ENCODE measurements at places on chromosomes 16 and 17. TPM values are rescaled to one million over a fixed set of nuclear protein-coding genes. Genes with fewer than 3 reads are reported as not detected.

- peak overlapping the region; percentile 12 for H3K27ac ChIP-seq
- DNase-seq = no peak
- H3K27me3 ChIP-seq = peaks cover 20% of the 10 kb centered on the region
- H3K4me3 ChIP-seq = peak overlapping the region; percentile 65
Measured at GRCh38 chr16:3047387-3047720, 993 bp downstream of the MMP25 start.

DNA sequence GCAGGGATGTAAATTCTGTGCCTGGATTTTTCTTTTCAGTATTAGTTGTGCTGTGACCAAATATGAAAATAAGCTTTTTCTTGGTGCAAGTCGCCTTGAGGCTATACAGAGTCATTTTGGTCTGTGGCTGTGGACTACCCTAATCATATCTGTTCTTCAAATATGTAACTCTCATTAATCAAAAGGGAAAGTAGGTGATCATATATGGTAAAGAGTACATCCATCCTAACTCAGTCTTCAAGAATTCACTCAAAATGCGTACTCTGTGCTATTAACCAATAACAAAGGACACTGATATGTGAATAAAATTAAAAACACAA lies 2.6 kb downstream of the CPD start:
- no peak overlapping the region for H3K27ac ChIP-seq
- peaks cover 51% of the 10 kb centered on the region for H3K4me1 ChIP-seq
- no peaks in the 10 kb centered on the region for H3K27me3 ChIP-seq
- H3K36me3 ChIP-seq = peaks cover 28% of the 10 kb centered on the region

- no peak for DNase-seq
- no peak overlapping the region for H3K27ac ChIP-seq
- H3K4me1 ChIP-seq = no peaks in the 10 kb centered on the region
- H3K4me3 ChIP-seq = no peak overlapping the region
- no peaks in the 10 kb centered on the region for H3K36me3 ChIP-seq
- H3K27me3 ChIP-seq = peaks cover 4% of the 10 kb centered on the region
Measured at GRCh38 chr16:24713379-24713778, 16.1 kb upstream of the TNRC6A start.

GRCh38 chr16:12092544-12092921 lies 116.0 kb downstream of the SNX29 start:
- no peaks in the 10 kb centered on the region for H3K27me3 ChIP-seq
- no peak overlapping the region for H3K4me3 ChIP-seq
- H3K27ac ChIP-seq = no peak overlapping the region
- no peaks in the 10 kb centered on the region for H3K36me3 ChIP-seq
- DNase-seq = no peak

DNA sequence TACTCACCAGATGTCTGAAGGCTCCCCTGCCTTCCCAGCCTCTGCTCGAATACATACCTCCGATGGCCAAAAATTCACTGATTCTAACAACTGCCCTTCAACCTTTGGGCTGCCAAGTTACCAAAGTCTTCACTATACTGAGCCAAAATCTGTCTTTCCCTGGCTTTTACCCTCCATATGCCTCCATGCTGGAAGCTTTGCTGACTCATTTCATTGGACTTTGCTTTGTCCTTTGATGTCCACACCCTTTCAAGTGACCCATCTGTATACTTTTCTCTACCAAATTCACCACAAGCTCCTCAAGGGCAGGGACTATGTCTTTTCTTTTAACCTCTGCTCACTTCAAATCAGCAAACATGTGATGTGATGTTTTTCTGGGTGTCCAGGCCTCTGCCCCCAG lies 21.0 kb upstream of the MTMR4 start:
- peaks cover 48% of the 10 kb centered on the region for H3K27me3 ChIP-seq
- no peak for DNase-seq
- H3K4me3 ChIP-seq = no peak overlapping the region
- no peaks in the 10 kb centered on the region for H3K4me1 ChIP-seq
- H3K27ac ChIP-seq = no peak overlapping the region
- no peaks in the 10 kb centered on the region for H3K36me3 ChIP-seq

- peaks cover 1% of the 10 kb centered on the region for H3K36me3 ChIP-seq
- DNase-seq = no peak
- peaks cover 35% of the 10 kb centered on the region for H3K4me1 ChIP-seq
- H3K27me3 ChIP-seq = no peaks in the 10 kb centered on the region
Measured at GRCh38 chr16:85310868-85311585, 198.8 kb upstream of the CIBAR2 start.

- H3K27ac ChIP-seq = no peak overlapping the region
- peaks cover 6% of the 10 kb centered on the region for H3K27me3 ChIP-seq
- no peak overlapping the region for H3K4me3 ChIP-seq
- DNase-seq = no peak
Measured at GRCh38 chr16:9151597-9151996, 60.2 kb downstream of the HAPSTR1 start.

- no peaks in the 10 kb centered on the region for H3K27me3 ChIP-seq
- DNase-seq = no peak
- H3K4me1 ChIP-seq = no peaks in the 10 kb centered on the region
- no peak overlapping the region for H3K27ac ChIP-seq
Measured at GRCh38 chr17:15364615-15365014, 23.2 kb upstream of the TEKT3 start.

GRCh38 chr17:38431346-38432145 lies 3.3 kb downstream of the ARHGAP23 start:
- DNase-seq = no peak
- no peak overlapping the region for H3K27ac ChIP-seq
- no peaks in the 10 kb centered on the region for H3K36me3 ChIP-seq
- H3K27me3 ChIP-seq = peaks cover 18% of the 10 kb centered on the region
- no peak overlapping the region for H3K4me3 ChIP-seq
- peaks cover 5% of the 10 kb centered on the region for H3K4me1 ChIP-seq

GRCh38 chr16:83992624-83993023 lies 24.6 kb downstream of the NECAB2 start:
- H3K4me1 ChIP-seq = no peaks in the 10 kb centered on the region
- no peak overlapping the region for H3K27ac ChIP-seq
- no peaks in the 10 kb centered on the region for H3K36me3 ChIP-seq
- H3K27me3 ChIP-seq = peaks cover 28% of the 10 kb centered on the region
- DNase-seq = no peak

DNA sequence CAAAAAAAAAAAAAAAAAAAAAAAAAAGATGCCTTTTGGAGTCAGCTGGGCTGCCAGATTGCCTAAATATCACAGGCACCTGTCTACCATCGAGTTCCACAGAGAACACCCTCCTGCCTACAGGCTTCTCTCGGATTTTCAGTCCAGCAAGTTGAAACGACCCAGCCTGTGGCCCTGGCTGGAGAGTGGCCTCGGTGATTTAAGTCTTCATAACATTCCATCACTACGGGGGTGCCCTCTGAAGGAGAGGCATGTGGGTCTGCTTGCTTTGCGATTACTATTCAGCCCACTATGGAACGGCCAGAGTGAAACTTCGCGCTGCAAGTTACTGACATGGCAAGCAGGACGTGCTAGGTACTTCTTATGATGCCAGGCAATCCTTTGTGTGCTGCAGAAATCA lies 42.8 kb downstream of the MARCHF10 start:
- no peak overlapping the region for H3K27ac ChIP-seq
- H3K36me3 ChIP-seq = no peaks in the 10 kb centered on the region
- no peaks in the 10 kb centered on the region for H3K4me1 ChIP-seq
- H3K27me3 ChIP-seq = peaks cover 11% of the 10 kb centered on the region

- no peak for DNase-seq
- no peak overlapping the region for H3K4me3 ChIP-seq
- H3K36me3 ChIP-seq = peaks cover 72% of the 10 kb centered on the region
- peaks cover 44% of the 10 kb centered on the region for H3K4me1 ChIP-seq
- H3K27ac ChIP-seq = no peak overlapping the region
Measured at GRCh38 chr17:48192321-48192731, 84.8 kb downstream of the SNX11 start.

- H3K4me1 ChIP-seq = no peaks in the 10 kb centered on the region
- H3K36me3 ChIP-seq = no peaks in the 10 kb centered on the region
- H3K27ac ChIP-seq = no peak overlapping the region
- no peak overlapping the region for H3K4me3 ChIP-seq
- DNase-seq = no peak
Measured at GRCh38 chr17:46854515-46854914, 3.1 kb downstream of the WNT9B start.

GRCh38 chr16:49937886-49938285 lies 82.0 kb upstream of the ZNF423 start:
- no peak overlapping the region for H3K27ac ChIP-seq
- H3K27me3 ChIP-seq = peaks cover 9% of the 10 kb centered on the region
- no peak overlapping the region for H3K4me3 ChIP-seq
- no peaks in the 10 kb centered on the region for H3K4me1 ChIP-seq
- H3K36me3 ChIP-seq = no peaks in the 10 kb centered on the region

DNA sequence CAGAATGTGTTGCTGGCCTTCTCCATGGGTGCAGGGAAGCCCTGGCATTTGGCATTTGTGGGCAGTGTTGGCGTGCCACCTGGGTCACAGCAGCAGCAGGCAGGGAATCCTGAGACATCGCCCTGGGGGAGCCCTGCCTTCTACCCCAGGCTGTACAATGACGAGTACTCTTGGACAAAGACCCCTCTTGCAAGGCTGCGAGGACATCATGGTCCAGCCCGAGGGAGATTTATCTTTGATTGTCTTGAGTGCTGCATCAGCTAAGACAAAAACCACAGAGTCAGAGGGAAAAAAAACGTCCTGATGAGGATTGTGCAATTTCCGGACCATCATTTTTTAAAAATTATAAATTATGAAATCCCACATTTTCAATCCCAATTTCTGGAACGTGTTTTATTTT lies 3.7 kb downstream of the CRISPLD2 start:
- H3K4me3 ChIP-seq = no peak overlapping the region
- H3K36me3 ChIP-seq = no peaks in the 10 kb centered on the region
- peaks cover 32% of the 10 kb centered on the region for H3K27me3 ChIP-seq
- H3K4me1 ChIP-seq = peaks cover 6% of the 10 kb centered on the region
- no peak for DNase-seq
- H3K27ac ChIP-seq = no peak overlapping the region

- DNase-seq = no peak
- H3K4me3 ChIP-seq = no peak overlapping the region
- H3K36me3 ChIP-seq = no peaks in the 10 kb centered on the region
Measured at GRCh38 chr17:37787055-37787757, 42.3 kb upstream of the HNF1B start.

DNA sequence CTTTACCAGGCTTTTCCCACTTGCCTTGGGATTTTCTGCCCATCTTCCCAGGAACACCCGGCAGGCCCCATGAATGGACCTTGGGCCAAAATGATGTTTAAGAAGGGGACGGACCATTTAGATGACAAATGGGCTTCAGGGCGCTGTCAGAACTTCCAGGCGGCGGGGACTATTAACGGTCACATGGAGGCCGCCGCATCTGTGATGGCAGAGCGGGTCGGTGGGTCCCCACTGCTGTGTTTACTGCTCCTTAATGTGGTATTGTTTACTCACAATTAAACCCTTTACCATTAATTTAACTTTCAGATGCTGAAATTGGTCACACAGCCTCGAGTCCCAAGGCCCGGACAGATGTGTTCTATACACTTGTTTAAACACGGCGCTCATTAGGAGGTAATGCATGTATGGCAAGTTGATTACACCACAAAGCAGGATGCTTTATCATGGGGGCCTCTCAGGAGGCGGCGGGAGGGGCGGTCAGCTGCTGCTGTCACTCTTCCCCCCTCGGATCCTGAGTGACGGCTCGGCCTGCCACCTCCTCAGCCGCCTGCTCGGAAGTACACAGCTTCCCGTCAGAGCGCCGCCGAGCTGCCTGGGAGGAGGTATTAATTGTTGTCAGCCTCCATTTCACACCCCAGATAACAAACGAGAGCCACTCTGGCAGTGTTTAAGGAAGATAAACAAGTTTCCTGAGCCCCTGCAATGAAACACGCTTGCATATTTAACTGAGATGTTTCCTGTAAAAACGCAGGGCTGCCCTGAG lies 83.9 kb upstream of the IRX3 start:
- DNase-seq = no peak
- H3K27me3 ChIP-seq = peaks cover 32% of the 10 kb centered on the region
- no peaks in the 10 kb centered on the region for H3K36me3 ChIP-seq

DNA sequence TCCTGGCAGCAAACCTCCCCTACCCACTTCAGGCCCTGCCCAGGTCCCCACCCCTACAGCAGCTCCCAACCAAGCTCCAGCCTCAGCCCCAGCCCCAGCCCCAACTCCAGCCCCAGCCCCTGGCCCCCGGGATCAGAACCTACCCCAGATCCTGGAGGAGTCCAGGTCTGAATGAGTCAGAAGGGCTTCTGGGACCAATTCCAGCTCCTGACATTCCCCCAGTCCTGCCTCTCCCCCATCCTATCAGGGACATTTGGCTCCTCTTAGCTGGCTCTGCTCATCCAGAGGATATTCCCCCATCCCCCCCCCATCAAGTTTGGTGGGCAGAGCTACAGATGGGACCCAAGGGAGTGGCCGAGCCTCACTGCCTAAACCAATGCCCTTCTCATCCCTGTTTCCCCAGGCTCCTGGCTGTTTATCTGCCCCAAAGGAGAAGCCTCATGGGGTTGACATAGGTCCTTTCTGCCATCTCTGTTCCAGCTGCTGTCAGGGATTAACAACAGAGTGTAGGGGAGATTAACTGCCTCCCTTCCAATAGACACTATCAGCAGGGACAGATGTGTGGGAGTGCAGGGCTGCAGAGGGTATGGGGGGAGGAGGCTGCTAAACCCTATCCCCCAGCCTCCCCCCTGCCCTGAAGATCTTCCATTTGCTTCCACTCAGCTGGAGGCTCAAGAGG lies 16.5 kb downstream of the CNTNAP1 start:
- H3K36me3 ChIP-seq = peaks cover 41% of the 10 kb centered on the region
- no peaks in the 10 kb centered on the region for H3K4me1 ChIP-seq
- H3K27ac ChIP-seq = no peak overlapping the region
- no peak for DNase-seq
- H3K4me3 ChIP-seq = no peak overlapping the region

DNA sequence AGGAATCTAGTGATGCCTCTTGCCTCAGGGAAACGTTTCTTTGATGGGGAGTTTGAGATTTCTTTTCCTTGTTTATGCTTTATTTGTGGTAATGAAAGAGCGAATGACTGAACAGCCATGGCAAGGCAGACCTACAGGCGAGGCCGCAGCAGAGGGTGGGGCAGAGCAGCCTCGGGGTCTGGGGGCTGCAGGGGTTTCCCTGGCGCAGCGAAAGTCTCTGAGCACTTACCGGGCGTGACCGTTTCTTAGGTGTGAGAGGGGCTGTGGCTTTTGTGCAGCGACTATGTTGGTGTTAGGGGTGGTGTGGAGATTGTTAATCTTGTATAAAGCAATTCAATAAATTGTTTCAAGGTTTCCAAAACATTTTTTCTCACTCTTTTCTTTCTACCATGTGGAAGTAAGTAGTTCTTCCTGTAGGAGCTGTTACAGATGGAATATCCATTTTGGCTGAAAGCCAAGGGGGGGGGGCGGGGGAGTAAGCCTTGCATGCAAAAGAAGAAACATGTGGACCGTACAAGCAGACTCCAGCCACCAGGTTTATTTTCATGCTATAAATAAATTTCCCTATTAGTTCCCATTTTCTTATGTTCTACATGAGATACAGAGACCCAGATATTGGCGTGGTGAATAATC lies 34.8 kb downstream of the UBN1 start:
- H3K4me3 ChIP-seq = no peak overlapping the region
- H3K4me1 ChIP-seq = peaks cover 2% of the 10 kb centered on the region
- no peak overlapping the region for H3K27ac ChIP-seq
- no peaks in the 10 kb centered on the region for H3K27me3 ChIP-seq

Gene RPH3AL
- total RNA-seq = 3.2 TPM

Gene TAC4
- not detected for total RNA-seq

Gene OSGIN1
- total RNA-seq = 2.1 TPM

Gene POLG2
- total RNA-seq = 29.6 TPM

Gene MT1F
- 6.4 TPM for total RNA-seq

Gene SCGB1C2
- total RNA-seq = not detected

All from activated T-helper 2 cell treated with anti-CD3 and anti-CD28 coated beads, Interferon-gamma antibody, Interleukin-2, Interleukin-4, amounts not matched to agents 10 μg/mL and 5 μg/mL and 100 μg/mL, durations not matched to agents 14 hours and 24 hours and 36 hours (primary cell).